Common myeloid progenitor, CD34-positive (primary cell): ENCODE measurements at places on chromosomes 1 and 21.

DNA sequence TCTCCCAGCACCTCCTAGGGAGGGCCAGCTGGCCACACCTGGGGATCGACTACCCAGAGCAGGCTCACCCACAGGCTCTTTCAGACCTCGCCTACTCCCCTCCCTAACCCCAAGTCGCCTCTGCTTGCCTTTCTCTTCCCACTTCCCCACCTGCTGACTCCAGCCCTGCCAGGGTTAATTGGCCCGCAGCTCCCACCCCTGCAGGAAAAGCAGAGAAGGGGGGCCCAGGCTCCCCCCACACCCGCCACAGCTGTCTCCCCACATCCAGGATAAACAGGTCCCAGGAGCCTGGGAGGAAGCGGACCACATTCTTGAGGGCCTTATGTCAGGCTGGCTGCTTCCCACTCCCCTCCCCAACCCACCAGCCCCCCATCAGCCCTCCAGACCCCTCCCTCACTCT, 45.0 kb downstream of the TAS1R2 start:
- peaks cover 86% of the 10 kb centered on the region for H3K27me3 ChIP-seq
- no peak for DNase-seq
- no peaks in the 10 kb centered on the region for H3K4me1 ChIP-seq
- H3K36me3 ChIP-seq = no peaks in the 10 kb centered on the region
- H3K4me3 ChIP-seq = no peak overlapping the region
- no peak overlapping the region for H3K27ac ChIP-seq

DNA sequence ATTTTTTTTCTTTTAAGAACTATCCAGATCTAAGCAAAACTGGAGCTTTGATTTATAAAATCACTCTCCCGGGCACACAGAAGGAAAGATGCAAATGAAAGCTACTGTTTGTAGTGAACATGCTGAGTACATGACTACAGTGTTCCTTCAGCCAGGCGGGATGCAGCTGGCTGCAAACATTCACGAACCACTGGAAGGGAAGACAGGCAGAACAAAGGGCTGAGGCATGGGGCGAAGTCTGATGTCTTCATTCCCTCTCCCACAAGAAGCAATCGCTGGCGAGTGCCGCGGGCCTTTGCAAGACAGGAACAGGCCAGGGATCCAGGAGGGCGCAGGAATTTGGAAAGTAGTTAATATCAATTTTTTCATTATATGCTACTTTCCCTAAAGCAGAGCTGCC, 257.9 kb upstream of the AJAP1 start:
- H3K4me1 ChIP-seq = no peaks in the 10 kb centered on the region
- no peaks in the 10 kb centered on the region for H3K36me3 ChIP-seq
- H3K27me3 ChIP-seq = no peaks in the 10 kb centered on the region

GRCh38 chr1:204672482-204673121, 12.9 kb downstream of the LRRN2 start:
- no peak overlapping the region for H3K27ac ChIP-seq
- H3K4me1 ChIP-seq = peaks cover 6% of the 10 kb centered on the region
- H3K36me3 ChIP-seq = no peaks in the 10 kb centered on the region
- peak; percentile 45 for DNase-seq
- H3K27me3 ChIP-seq = no peaks in the 10 kb centered on the region

- H3K27ac ChIP-seq = no peak overlapping the region
- no peaks in the 10 kb centered on the region for H3K4me1 ChIP-seq
- DNase-seq = peak; percentile 61
- peaks cover 54% of the 10 kb centered on the region for H3K36me3 ChIP-seq
Observed at GRCh38 chr1:225413708-225414375, 14.0 kb downstream of the LBR start.

GRCh38 chr1:3593745-3594144, 17.6 kb downstream of the MEGF6 start:
- peaks cover 27% of the 10 kb centered on the region for H3K36me3 ChIP-seq
- H3K27ac ChIP-seq = no peak overlapping the region
- H3K27me3 ChIP-seq = no peaks in the 10 kb centered on the region
- no peaks in the 10 kb centered on the region for H3K4me1 ChIP-seq

DNA sequence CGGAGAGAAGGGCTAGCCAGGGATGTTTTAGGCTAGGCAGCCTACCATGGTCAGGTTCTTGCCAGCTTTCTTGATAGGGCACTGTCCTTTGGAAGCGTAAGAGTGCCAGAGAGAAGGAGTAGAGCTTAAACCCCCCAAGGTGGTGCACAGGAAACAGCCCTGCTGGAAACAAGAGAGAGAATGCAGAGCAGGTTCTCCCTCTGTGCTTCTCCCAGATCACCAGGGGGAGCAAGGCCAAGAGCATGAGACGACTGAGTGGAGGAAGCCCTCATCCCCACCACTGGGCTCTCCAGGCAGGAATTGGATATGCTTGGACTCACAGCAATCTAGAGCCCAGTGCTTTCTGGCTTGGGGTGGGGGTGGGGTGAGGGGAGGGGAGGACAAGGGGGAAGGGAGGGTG, 49.8 kb downstream of the ATP2B4 start:
- DNase-seq = no peak
- H3K27me3 ChIP-seq = no peaks in the 10 kb centered on the region
- H3K27ac ChIP-seq = peak overlapping the region; percentile 40
- H3K4me3 ChIP-seq = no peak overlapping the region
- H3K36me3 ChIP-seq = no peaks in the 10 kb centered on the region

- no peaks in the 10 kb centered on the region for H3K36me3 ChIP-seq
- H3K27me3 ChIP-seq = no peaks in the 10 kb centered on the region
- peak; percentile 72 for DNase-seq
- no peak overlapping the region for H3K4me3 ChIP-seq
Observed at GRCh38 chr1:86061551-86061990, 95.0 kb downstream of the COL24A1 start.

GRCh38 chr21:37862536-37862935, 53.7 kb downstream of the KCNJ6 start:
- no peak overlapping the region for H3K4me3 ChIP-seq
- H3K27me3 ChIP-seq = no peaks in the 10 kb centered on the region
- no peaks in the 10 kb centered on the region for H3K36me3 ChIP-seq
- no peak overlapping the region for H3K27ac ChIP-seq
- peaks cover 13% of the 10 kb centered on the region for H3K4me1 ChIP-seq
- DNase-seq = peak; percentile 49

DNA sequence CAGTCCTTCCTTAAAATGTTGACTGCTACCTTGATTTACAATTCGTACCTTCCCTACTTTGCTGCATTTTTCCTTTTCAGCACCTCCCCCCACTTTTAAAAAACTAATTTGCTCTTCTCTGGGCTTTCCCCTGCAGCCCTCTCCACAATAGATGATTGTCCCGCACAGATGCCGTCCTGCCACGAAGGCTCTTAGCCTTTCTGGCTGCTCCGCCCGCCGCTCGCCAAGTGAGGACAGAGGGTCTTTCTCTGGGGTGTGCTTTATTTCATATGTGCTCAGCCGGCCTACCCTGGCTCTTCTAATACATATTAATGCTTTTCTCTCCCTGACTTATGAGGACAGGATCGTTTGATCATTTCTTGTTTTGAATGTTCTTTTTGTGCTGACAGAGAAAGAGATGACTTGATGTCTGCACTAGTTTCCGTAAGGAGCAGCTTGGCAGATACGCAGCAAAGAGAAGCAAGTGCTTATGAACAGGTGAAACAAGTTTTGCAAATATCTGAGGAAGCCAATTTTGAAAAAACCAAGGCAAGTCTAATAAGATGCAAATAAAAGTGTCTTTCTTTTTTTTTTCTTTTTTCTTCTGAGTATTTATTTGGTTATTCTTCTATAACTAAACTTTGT, 60.6 kb downstream of the SDCCAG8 start:
- H3K36me3 ChIP-seq = peaks cover 17% of the 10 kb centered on the region
- no peaks in the 10 kb centered on the region for H3K27me3 ChIP-seq
- no peak overlapping the region for H3K4me3 ChIP-seq
- H3K4me1 ChIP-seq = no peaks in the 10 kb centered on the region

DNA sequence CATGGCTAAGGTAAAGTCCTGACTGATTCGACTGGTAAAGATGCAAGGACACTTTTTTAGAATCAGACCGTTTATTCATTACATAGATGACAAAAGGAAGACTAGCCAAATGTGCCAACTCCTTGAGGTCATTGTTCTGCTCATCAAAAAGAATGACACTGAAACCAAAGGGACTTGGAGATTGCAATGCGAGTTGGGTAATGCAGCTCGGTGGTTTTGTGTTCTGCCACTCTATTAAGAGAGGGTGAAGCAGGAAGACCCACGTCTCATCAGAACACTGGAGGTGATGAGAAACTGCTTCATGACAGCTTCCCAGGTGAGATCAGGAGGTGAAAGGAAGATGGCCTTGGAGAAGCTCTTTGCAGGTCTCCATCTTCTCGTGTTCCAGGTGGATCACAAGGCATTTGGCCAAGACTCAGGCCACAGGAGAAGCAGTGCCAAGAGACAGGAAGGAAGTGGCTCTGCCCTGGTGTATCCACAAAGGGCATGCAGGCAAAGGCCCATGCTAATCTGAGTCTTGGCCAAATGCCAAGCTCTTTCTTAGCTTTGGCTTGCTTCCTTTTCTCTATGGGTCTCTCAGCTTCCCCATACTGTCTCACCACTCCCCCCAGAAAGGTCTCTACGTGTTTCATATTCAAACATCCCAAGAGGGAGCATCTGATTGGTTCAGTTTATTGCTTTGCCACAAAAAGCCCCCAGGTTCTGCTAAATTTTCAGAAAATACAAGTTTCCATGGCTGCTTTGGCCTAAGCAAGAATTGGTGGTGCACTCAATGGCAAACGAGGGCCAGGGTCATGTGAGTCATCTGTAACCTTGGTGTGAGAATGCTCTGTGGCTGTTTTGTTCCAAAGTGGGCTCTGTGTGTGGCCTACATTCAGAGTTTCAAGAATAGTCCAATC, 5.7 kb upstream of the CCT8 start:
- no peak overlapping the region for H3K4me3 ChIP-seq
- H3K27ac ChIP-seq = no peak overlapping the region
- peak; percentile 86 for DNase-seq
- no peaks in the 10 kb centered on the region for H3K27me3 ChIP-seq
- H3K4me1 ChIP-seq = peaks cover 34% of the 10 kb centered on the region

DNA sequence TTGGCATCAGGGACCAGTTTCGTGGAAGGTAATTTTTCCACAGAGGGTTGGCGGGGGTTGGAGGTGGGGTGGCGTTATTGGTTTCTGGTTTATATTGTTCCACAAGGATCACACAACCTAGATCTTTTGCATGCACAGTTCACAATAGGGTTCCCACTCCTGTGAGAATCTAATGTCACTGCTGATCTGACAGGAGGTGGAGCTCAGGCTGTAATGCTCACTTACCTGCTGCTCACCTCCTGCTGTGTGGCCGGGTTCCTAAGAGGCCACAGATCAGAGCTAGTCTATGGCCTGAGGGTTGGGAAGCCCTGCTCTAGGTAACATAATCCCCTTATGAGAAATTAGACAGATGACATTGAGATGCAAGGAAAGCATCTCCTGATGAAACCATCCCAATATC, 12.6 kb downstream of the GBP5 start:
- H3K36me3 ChIP-seq = peaks cover 10% of the 10 kb centered on the region
- no peak for DNase-seq
- no peak overlapping the region for H3K4me3 ChIP-seq
- peaks cover 30% of the 10 kb centered on the region for H3K4me1 ChIP-seq

DNA sequence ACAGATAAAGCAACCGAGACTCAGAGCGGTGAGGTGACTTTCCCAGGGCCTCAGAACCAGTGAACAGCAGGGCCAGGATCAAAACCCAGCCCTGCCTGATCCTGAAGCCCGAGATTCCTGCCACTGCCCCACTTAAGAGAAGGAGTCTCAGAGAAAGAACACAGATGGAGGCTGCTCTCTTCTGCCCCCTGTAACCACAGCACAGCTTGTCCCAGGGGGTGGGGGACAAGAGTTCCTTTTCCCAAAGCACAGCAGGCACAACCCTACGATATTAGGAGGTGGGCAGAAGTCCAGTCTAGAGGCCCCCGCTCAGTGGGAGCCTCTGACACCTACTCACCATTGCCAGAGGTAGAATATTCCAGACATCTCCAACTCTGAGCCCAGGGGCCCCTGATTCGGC, 24.0 kb upstream of the VWA5B1 start:
- no peak overlapping the region for H3K27ac ChIP-seq
- no peaks in the 10 kb centered on the region for H3K36me3 ChIP-seq
- no peak overlapping the region for H3K4me3 ChIP-seq
- H3K27me3 ChIP-seq = no peaks in the 10 kb centered on the region
- DNase-seq = no peak

DNA sequence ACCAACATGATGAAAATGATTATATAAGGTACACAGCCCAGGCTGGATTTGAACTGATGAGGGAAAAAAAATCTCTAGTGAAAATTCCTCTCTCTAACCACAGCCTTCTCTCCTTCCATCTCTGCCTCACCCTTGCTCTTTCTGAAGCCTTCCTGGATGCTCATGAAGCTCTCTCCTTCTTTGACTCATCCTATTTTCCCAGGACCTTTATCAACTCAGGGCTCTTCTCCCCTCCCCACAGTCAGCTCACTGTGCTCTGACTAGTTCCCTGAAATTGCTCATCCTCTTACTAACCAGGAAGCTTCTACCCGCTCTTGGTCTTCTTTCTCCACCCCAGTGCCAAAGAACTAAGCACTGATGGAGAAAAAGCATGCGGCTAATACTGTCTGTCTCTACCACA, 46.4 kb upstream of the ERG start:
- no peaks in the 10 kb centered on the region for H3K36me3 ChIP-seq
- no peak overlapping the region for H3K27ac ChIP-seq
- no peaks in the 10 kb centered on the region for H3K27me3 ChIP-seq
- no peaks in the 10 kb centered on the region for H3K4me1 ChIP-seq

- no peak overlapping the region for H3K4me3 ChIP-seq
- no peak overlapping the region for H3K27ac ChIP-seq
- no peaks in the 10 kb centered on the region for H3K4me1 ChIP-seq
- peak; percentile 67 for DNase-seq
Observed at GRCh38 chr1:170010443-170010842, 64.1 kb downstream of the KIFAP3 start.

DNA sequence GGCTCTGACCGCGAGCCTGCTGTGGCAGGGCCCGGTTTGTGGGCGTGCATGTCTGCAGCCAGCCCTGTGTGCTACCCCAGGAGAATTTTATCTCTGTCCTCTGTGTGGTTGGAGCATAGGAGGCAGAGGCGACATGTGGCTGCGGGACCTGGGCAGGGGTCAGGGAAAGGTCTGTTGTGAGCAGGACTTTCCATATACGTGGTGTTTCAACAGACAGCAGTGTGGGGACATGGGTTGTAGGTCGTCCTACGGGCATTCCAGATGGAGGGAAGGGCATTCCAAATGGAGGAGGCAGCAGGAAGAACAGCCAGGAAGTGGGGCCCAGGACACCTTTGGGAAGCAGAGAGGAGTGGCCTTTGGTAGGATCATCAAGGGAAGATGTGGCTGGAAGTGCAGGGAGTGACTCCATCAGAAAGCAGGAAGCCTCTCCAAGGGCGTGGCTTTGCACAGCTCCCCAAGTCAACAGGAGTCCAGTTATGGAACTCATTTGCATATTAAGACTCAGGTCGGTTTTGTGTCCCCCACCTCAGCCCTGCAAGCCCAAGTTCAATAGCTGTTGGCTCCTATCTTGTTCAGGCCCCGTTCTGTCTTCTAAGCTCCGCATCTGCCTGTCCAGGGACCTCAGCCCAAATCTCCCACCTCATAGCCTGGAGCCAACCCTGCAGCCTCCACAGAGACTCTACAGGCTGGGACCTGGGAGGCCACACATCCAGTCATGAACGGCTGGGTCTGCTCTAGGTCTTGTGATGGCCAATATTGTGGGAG, 309.1 kb downstream of the MATN1 start:
- no peaks in the 10 kb centered on the region for H3K36me3 ChIP-seq
- no peak for DNase-seq
- H3K4me3 ChIP-seq = no peak overlapping the region
